ENCODE measurements at places on chromosomes 13 and 19.

GRCh38 chr19:14992780-14993179, 13.1 kb upstream of the SLC1A6 start:
- DNase-seq: no peak

DNA sequence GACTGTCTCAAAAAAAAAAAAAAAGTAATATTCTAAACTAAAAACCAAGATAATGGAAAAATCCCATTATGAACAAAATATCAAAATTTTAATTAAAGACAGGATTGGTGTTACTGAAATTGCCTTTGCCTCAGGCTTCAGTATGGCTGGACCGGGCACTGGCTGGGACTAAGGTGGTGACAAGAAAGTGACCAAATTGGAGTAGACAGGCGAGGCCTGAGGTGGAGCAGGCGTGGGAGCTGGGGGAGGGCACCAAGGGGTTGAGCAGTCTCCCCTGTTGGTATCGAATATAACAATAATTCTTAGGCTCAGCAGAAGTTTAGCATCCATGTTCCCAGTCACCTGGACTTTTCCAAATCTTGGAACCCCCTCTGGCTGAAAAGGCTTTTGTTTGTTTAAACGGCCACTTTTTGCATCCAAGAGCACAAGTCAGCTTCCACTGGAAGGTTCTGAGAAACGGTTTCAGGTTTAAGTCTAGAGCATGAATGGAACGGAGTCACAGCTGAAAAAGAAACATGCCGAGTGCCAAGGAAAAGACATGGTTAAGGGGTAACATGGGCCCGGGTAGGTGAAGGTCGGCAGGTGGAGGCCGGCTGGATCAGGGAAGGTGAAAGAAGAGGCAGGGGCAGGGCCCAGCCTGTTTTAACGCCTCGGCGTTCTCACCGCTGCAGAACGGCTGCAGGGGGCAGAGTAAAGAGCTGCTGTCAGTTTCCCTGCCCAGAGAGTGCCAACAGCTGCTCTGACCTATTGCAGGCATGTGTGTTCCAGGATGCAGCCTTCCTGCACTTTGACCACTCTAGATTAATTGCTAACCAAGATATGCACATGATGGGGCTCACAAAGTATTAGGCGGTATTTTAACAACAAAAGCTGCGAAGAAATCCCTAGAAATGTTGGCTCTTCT, 104.4 kb downstream of the TM9SF2 start:
- DNase-seq: peak; percentile 15

DNA sequence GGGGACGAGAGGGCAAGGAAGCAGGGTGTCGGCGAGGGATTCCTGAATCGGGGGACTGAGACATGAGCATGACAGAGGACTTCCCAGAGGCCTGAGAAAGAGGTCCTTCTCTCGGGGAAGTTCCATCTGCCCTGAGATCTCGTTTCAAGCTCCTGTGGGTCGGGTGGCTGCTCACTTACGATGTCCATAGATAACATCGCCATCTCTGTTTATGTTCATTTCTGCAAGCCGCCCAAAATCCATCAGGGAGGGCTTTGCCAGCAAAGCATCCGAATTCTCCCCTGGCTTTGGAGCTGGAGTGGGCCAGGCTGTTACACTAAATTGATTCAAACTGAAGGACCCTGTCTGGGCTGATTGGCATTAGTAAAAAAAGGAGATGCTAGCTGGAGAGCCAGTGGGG, 5.9 kb downstream of the DMKN start:
- DNase-seq: no peak

DNA sequence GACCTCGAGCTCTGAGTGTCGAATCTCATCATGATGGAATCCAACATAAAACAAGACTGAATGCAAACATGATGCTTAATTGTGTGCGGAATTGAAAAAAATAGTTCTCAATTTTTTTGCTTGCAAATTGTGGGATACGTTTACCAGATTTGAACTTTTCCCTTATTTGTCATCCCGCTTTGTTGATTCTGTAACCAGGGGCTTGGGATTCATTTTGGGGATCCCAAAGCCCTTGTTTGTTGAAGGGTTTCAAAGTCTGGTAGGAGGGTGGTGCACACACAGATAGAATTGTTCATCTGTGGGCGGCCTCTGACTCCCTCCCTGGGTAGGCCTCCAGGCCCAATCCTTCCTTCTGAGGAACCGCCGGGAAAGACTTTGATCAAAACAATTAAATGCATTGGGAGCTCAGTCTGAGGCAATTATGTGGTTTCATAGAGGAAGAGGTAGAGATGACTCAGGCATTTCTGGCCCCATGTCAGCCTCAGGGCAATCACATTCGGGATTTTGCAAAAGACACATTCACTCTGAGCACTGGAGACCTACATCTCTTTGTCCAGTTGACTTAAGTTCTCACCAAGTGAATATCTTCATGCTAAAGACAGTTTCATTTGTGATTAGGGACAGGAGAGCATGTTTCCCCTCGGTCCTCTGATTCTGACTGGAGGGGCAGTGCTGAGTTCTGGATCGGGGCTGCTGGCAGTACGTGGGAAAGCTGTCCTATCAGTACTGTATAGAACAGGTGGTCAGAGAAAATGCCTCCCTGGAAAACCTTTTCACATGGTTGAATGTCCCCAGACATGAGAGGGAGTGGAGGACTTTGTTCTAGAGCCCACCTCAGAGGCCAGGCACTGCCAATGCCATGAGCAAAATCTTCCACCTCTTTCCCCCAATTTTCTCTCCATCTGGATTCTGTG, 27.8 kb upstream of the IGFL4 start:
- no peak for DNase-seq

DNA sequence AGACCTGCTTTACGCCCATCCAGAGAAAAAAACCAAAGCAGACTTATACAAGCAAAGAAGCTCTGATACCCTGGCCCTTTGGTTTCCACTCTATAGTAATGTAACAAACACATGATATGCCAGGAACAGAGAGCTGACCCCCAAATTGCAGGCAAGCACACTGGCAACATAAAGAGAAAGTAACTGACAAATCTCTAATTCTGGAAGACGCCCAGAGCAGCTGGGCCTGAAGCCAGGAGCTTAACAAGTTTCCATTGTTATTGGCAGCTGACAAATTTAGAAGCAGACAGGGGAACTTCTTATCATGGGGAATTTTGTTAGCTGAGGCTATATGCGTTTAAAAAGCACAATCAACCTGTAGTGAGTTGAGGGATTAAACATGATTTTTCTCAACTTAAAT, 158.0 kb downstream of the DLEU7 start:
- no peak for DNase-seq

DNA sequence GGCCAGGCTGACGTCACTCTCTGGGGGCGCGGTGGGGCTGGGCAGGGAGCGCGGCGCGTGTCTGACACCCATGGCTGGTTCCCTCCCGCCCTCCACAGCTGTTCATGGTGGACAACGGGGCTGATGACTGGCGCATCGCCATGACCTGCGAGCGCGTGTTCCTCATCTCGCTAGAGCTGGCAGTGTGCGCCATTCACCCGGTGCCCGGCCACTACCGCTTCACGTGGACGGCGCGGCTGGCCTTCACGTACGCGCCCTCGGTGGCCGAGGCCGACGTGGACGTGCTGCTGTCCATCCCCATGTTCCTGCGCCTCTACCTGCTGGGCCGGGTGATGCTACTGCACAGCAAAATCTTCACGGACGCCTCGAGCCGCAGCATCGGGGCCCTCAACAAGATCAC, 14.7 kb downstream of the KCNN1 start:
- no peak for DNase-seq

DNA sequence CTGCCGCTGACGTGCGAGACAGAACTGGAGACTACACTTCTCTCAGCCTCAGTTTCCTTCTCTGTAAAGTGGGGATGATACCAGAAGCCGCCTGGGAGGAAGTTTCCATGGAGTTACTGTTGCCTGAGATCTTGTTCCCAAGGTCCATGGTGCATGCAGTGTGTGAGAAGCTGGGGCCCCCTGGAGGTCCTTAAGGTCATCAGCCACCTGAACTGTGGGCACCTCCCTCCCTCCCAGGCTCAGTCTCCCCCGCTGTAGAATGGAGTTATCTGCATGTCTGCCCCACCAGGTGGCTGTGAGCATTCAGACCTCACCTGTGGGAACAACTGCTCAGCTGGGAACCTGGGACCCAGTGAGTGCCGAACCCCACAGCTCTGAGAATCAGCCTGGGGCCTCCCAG, 2.7 kb downstream of the CRX start:
- no peak for DNase-seq
